ENCODE measurements at places on chromosomes 7 and 10. TPM values are rescaled to one million over a fixed set of nuclear protein-coding genes. Genes with fewer than 3 reads are reported as not detected.

CCL24 gene
- total RNA-seq: not detected

MLXIPL gene
- total RNA-seq: 0.39 TPM

FAM170B gene
- total RNA-seq: not detected

ZNF736 gene
- 7.4 TPM for total RNA-seq

GRB10 gene
- total RNA-seq: 57.1 TPM

MEST gene
- 262 TPM for total RNA-seq

PLA2G12B gene
- not detected for total RNA-seq

SEMA3E gene
- total RNA-seq: 0.13 TPM

ZNF479 gene
- not detected for total RNA-seq

SLC13A1 gene
- not detected for total RNA-seq

GOLGA7B gene
- 0.03 TPM for total RNA-seq

FBXW4 gene
- 32.0 TPM for total RNA-seq

GIMAP5 gene
- not detected for total RNA-seq

MYOZ1 gene
- 0.20 TPM for total RNA-seq

H2AZ2 gene
- total RNA-seq: 137 TPM

NT5C3A gene
- total RNA-seq: 9.5 TPM
